ENCODE measurements at places on chromosomes 6 and 20.

DNA sequence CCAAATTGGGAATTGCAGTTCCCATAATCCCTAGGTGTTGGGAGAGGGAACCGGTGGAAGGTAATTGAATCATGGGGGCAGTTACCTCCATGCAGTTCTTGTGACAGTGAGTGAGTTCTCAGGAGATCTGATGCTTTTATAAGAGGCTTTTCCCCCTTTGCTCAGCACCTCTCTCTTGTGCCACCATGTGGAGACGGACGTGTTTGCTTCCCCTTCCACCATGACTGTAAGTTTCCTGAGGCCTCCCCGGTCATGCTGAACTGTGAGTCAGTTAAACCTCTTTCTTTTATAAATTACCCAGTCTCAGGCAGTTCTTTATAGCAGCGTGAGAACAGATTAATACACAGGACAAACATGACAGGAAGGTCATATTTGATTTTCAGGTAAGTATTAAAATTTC, 25.3 kb upstream of the HECA start:
- DNase-seq, result no peak

- DNase-seq, result no peak
These were observed 53.3 kb upstream of the LGSN start for GRCh38 chr6:63372951-63373533.

GRCh38 chr6:28335564-28336283, at the start of gene ZSCAN31:
ZSCAN31 (minus strand) TSS chr6:28336148; CDS start chr6:28329683, 6,465 bp downstream.
- DNase-seq, result peak; percentile 94

DNA sequence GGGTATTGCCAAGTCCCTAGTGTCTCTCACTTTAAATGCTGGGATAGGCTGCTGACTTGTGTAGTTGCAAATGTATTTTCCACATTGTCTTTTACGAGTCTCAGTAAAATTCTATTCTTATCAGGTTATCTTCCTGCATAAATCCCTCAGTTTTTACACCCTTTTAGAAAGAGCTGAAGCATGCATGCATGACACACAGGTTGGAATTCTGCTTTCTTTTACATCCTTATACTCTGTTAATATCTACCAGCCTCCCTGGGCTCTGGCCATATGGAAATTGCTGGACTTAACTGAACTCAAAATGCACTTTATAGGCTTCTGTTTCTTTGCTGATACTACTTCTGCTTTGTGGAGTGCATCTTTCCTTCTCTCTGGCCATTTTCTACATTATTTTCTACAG, 477.4 kb downstream of the FRK start:
- DNase-seq, result no peak

GRCh38 chr6:89554106-89554505, 84.4 kb downstream of the LYRM2 start:
- no peak for DNase-seq

All from RWPE2 (cell line).